Right lobe of liver (tissue), 6 donors: ENCODE measurements at places on chromosomes 2 and 18. TPM values are rescaled to one million over a fixed set of nuclear protein-coding genes. Genes with fewer than 3 reads are reported as not detected.

DNA sequence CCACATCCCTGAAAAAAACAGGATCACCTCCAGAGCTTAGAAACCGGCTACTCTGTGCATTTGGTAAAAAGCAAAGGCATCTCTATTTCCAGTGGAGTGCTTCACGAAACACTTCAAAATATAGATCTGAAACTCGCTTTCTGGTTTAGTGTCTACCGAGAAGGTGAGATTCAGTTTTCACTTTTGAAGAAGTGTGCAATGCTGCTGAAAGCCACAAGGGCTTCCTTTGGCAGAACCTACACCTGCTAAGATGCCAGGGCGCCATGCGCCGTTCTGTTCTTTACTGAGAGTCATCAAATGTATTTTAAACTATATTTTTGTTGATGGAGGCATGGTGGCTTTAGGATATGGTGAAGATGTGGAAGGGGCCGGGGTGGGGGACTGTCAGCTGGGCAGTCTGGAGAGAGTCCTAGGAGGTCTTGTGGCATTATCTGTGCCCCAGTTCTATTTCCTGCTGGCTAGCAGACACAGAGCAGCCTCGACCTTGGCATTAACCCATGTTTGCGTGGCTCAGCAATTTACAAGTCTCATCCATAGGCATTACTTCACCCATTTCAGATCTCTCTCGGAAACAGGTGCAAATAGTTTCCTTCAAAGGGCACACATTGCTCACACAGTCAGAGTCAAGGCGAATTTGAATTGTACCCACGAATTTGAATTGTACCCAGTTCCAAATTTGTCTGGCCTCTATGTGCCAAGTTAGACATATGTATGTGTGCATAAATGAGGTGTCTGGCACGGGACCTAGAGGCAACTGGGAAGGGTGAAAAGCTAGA is 46.7 kb upstream of the KCNF1 start:
- no peaks in the 10 kb centered on the region for H3K36me3 ChIP-seq
- H3K4me1 ChIP-seq: no peaks in the 10 kb centered on the region
- no peaks in the 10 kb centered on the region for H3K27me3 ChIP-seq
- no peak for DNase-seq
- no peak overlapping the region for H3K4me3 ChIP-seq

- H3K27ac ChIP-seq: no peak overlapping the region
- H3K4me1 ChIP-seq: no peaks in the 10 kb centered on the region
- DNase-seq: no peak
- H3K4me3 ChIP-seq: no peak overlapping the region
- no peaks in the 10 kb centered on the region for H3K36me3 ChIP-seq
- H3K27me3 ChIP-seq: no peaks in the 10 kb centered on the region
Observed at GRCh38 chr2:141814150-141814549, 316.7 kb downstream of the LRP1B start.

DNA sequence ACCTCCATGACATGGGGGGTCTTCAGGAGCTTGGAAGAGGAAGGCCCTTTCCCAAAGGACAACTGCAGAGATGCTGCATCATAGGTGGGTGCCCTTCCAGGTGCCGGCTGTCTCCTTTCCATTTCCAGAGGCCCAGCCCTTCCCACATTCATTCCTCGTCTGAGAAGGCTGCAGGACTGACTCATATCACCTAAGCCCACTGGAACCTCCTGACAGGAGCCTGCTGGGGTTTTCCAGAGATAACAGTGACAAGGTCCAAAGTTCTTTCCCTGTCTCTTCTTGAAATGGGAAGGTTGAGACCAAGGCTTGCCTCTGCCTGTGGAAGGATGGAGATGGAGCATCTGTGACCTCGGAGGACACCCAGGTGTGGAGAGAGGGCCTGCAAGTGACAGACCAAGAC is 3.6 kb upstream of the PRSS56 start:
- H3K27me3 ChIP-seq: no peaks in the 10 kb centered on the region
- no peak for DNase-seq
- H3K27ac ChIP-seq: no peak overlapping the region
- H3K36me3 ChIP-seq: no peaks in the 10 kb centered on the region
- no peak overlapping the region for H3K4me3 ChIP-seq

GRCh38 chr2:225402210-225402776 is 2.8 kb downstream of the NYAP2 start:
- no peaks in the 10 kb centered on the region for H3K4me1 ChIP-seq
- no peak overlapping the region for H3K27ac ChIP-seq
- DNase-seq: no peak
- H3K36me3 ChIP-seq: no peaks in the 10 kb centered on the region
- no peak overlapping the region for H3K4me3 ChIP-seq
- no peaks in the 10 kb centered on the region for H3K27me3 ChIP-seq

LAMA1 gene
- total RNA-seq: 0.42 TPM

DNA sequence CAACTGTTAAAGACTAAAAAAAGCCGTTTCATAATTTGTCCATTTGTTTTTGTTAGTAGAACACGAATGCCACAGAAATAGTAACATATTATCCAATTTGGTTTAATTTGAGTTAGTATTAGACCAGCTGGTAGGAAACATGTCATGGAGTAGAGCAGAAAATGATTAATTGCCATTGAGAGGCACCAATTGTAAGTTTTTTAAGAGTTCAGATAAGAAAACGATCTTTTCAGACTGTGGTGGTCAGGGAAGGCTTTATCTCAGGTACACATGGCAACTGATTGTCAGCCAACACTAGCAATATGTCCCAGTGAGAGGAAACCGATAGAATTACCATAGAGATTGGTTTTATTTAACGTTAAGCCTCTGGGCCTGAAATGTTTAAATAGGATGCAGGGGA is 438.2 kb upstream of the MAP2 start:
- no peaks in the 10 kb centered on the region for H3K27me3 ChIP-seq
- no peak overlapping the region for H3K27ac ChIP-seq
- no peaks in the 10 kb centered on the region for H3K36me3 ChIP-seq
- no peaks in the 10 kb centered on the region for H3K4me1 ChIP-seq
- no peak overlapping the region for H3K4me3 ChIP-seq

- no peak overlapping the region for H3K27ac ChIP-seq
- H3K36me3 ChIP-seq: peaks cover 25% of the 10 kb centered on the region
- no peaks in the 10 kb centered on the region for H3K4me1 ChIP-seq
- H3K27me3 ChIP-seq: no peaks in the 10 kb centered on the region
- no peak overlapping the region for H3K4me3 ChIP-seq
Observed at GRCh38 chr2:200640901-200641300, 55.1 kb downstream of the AOX1 start.

GRCh38 chr2:241456546-241456945 is 51.8 kb downstream of the STK25 start:
- H3K4me1 ChIP-seq: no peaks in the 10 kb centered on the region
- DNase-seq: no peak
- H3K36me3 ChIP-seq: no peaks in the 10 kb centered on the region
- H3K27me3 ChIP-seq: no peaks in the 10 kb centered on the region

DNA sequence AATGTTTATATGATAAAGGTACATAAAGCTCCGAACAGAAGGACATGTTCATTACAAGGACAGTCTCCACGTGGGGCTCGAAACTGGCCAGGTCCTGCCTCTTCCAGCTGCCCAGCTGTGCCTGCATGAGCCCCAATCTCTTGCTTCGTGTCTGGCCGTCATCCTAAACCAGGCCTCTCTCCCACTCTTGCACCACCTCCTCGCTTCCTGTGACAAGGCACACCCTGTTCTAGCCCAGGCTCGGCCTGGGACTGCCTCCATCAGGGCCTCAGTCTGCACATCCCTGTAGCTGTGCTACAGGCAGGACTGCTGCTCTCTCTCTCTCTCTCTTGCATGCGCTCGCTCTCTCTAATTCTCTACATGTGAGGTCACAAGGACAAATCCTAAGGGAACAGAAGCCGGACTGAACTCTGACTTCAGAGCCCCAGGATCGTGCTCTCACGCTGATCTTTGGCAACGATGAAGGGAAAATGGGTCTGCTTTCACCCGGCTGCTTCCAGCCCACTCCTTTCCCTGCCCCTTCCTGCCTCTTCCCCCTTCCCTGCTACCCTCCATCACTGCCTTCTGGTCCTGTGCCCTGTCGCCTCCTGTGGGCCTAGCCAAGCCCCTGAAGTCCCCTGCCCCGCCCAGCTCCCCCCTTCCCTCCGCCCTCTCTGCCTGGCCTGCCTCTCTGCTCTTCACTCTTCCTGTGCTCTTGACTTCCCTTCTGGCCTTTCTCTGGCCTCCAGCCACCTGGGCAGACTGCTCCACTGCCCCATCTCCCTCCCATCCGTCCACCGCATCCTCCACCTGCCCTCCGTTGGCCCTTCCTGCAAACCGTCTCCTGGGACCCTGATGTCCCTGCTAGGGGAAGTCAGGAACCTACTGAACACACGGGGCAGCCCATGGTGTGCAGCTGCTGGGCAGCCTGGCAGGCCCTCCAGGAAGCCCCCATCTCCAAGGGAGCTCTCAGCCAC is 7.8 kb upstream of the GPR55 start:
- peak; percentile 48 for DNase-seq
- no peaks in the 10 kb centered on the region for H3K4me1 ChIP-seq
- H3K4me3 ChIP-seq: no peak overlapping the region
- no peak overlapping the region for H3K27ac ChIP-seq
- no peaks in the 10 kb centered on the region for H3K27me3 ChIP-seq
- H3K36me3 ChIP-seq: no peaks in the 10 kb centered on the region

LIPG gene
- 36.3 TPM for total RNA-seq

DNA sequence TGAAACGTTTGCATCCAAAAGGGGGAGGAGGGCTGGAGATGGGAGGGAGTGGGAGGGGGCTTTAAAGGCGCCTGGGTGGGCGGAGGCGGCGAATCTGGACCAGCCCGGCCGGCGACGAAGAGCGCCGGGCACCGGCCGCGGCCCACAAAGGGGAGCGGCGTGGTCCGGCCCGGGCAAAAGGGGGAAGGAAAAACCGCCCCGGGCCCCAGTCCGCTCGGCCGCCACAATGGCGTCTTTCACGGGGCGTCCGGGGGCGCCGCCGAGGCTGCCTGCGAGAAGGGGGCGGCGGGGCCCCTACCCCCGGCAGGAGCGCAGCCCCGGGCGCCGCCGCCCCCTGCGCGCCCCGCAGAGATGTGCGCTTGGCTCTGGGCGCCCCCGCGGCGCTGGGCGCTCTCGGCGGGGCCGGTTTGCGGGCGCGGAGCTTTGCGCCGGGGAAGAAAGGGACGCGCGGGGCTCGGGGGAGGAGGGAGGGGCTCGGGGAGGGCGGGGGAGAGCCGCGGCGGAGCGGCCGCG is 108.1 kb upstream of the KCTD1 start:
- DNase-seq: no peak
- no peaks in the 10 kb centered on the region for H3K36me3 ChIP-seq
- H3K27ac ChIP-seq: peak overlapping the region; percentile 59

DNA sequence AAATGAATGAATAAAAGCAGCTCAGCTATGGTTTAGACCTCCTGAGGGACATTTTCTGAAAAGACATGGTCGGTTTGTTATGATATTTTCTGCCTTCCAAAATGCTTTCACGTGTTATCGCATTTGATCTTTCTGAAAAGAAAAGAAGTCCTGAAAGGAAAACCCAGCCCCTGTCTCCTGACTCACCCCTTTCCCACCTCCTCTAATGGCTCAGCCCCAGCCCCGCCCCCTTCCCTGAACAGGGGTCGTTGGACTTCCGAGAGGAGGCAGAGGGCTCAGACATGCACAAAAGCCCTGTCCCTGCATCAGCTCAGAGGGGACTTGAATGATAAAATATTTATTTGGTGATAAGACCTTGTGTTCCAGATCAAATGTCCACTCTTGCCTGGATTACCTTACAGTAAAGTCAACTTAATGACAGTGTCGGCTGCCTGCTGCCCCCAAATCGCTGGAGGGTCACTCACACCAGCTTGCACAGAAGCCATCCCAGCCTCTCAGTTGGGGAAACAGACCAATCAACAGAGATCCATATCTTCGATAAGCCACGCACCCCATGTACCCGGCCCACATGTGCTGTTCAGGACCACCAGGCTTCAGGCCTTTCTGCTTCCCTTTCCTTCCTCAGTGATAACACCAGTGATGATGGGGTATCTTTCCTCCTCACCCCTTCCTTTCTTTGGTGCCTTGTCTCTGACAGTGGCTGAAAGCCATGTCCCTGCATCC is 69.6 kb downstream of the CLHC1 start:
- no peak overlapping the region for H3K4me3 ChIP-seq
- no peaks in the 10 kb centered on the region for H3K27me3 ChIP-seq
- DNase-seq: no peak
